Activated CD4-positive, alpha-beta T cell treated with anti-CD3 and anti-CD28 coated beads, Interleukin-2, amount 10 ng/mL, durations not matched to agents 24 days and 14 days (primary cell): ENCODE measurements at places on chromosomes 6 and 20. TPM values are rescaled to one million over a fixed set of nuclear protein-coding genes. Genes with fewer than 3 reads are reported as not detected.

GRCh38 chr6:134840086-134840867, 109.6 kb downstream of the ALDH8A1 start:
- DNase-seq, result no peak

GRCh38 chr6:4664117-4664626, 112.0 kb upstream of the CDYL start:
- DNase-seq, result no peak

DNA sequence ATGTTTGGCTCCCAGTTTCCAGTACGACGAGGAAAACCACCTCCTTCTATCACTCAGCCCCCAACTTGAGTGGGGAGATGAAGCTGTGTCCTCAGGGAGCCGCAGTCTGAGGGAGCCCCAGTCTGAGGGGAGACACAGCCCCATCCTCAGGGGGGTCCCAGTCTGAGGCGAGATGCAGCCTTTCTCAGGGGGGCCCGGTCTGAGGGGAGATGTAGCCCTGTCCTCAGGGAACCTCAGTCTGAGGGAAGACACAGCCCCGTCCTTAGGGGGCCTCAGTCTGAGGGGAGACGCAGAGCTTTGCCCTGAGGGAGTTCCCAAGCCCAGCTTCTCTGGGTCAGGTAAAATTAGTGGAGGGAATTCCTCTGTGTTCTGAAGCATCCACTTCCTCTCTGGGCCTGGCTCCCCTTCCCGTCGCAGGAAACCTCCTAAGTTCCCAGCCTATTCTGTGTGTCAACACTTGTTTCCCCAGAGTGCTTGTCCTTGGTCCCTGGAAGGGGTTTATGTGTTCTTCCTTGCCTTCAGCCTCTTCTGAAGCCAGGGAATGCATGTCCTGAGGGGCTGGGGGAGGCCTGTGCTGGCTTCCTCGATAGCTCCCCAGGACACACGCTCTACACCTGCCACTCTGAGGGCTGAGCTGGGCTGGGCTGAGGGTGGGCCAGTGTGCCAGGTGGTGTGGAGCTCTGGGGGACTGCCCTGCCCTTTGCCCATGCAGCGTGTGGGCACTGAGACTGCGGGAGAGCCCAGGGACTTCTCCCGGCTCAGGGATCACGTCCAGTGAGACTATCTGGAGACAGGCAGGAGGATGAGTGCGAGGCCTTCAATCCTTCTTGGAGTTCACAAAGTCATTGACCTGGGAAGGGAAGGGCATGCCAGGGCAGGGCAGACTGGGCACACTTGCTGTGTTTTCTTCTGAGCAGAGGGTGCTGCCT, 55.4 kb downstream of the VEGFA start:
- no peak for DNase-seq

DNA sequence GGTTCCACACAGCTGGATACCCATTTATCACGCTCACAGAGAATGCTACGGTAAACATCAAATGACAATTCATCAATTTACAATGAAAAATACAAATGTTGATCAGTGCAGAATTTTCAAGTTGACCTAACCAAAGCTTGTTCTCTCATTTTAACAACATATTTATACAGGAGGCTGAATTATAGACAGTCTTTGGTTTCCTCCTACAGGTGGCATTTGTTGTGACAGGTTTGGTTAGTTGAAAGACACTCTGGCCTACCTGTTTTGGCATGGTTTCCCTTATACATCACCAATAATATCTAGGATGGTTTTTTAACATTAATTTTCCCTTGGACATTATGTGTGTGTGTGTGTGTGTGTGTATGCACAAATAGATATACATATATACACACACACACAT, 642.5 kb upstream of the MMS22L start:
- DNase-seq, result no peak

Gene ATP9A
- 14.7 and 16.1 TPM in 2 replicates for total RNA-seq

GRCh38 chr6:30441171-30441570, 48.1 kb upstream of the HLA-E start:
- DNase-seq, result no peak

DNA sequence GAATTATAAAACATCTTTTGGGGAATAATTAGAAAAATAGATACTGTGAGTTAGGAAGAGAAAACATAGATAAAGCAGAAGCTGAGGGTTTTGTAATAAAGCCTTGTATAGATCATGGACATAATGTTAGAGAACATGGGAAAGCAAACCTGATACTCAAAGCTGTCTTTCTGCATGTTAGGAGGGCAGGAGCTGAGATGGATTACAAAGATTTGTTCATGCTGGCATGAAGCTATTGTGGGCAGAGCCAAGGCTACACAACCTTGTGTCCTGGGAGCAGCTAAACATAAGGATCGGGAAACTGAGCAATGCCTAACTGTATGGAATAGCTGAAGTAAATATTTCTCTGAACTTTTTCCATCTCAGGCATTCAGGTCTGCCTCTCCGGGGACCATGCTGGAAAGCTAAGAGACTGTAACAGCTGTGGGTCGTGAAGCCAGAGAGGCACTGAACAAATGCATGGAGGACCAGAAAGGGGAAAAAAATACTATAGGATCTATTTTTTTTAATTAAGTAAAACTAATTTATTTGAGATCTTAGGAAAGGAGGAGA, 28.2 kb upstream of the CNKSR3 start:
- DNase-seq, result no peak

- no peak for DNase-seq
Observed at GRCh38 chr6:21870076-21870730, 276.7 kb downstream of the SOX4 start.

Gene TMEM244
- not detected in 2 replicates for total RNA-seq

DNA sequence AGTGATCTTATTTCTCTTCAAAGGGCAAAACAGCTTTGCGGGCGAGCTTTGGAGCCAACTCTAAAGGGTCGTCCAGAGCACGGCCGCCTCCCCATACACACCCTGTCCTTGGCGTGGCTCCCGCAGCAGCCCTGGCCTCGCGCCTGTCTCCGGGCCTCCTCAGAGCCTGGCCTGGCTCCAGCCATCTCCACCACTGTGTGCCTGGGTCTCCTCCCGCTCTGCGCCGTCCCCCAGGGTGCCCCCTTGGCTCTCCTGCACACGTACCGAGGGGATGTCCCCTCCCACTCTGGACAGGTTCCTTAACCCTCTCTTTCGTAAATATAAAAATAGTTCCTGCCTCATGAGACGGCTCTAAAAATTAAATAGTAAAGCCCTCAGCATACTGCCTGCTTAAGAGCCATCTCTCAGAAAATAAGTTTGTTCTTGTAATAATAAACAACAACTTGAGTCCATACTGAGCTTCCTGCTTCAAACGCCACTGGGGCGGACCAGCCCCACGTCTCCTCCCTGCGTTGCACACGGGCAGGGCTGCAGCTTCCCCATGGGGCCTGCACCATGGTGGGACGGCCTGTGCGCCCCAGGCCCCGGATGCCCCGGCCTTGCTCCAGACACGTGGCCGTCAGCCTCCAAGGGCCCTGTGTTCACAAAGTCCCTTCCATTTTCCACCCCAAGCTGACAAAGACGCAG, 226.2 kb downstream of the TTLL2 start:
- DNase-seq, result no peak

DNA sequence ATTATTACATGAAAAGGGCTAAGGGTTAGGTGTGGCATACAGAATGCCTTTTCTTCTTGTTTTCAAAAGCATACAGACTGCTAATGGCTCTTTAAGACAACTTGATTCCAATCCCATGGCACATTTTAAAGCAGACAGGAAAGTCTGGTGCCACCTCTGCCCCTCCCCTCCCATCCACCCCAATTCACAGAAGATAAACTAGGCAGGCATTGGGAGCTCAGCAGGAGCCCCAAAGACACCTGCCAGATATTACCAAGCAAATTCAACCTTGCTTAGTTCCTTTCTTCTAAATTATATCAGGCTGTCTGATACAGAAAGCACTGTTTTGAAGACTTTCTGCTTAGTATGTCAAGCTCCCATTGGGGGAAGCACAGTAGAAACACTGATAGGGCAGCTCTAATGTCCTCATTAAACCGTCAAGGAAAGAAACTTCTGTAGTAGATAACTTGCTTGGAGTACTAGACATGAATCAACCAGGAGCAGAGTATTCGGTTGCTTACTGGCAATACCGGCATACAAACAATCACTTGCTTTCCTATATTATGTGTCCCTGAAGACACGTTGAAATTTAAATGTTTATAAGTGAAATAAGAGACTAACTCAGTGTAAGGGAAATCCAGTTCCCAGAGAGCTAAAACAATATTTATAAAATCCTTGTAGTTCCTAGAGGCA, 13.0 kb downstream of the SESN1 start:
- DNase-seq, result no peak

Gene PPIL4
- 24.2 and 28.4 TPM in 2 replicates for total RNA-seq

- no peak for DNase-seq
Observed at GRCh38 chr6:8546496-8546895, 111.2 kb upstream of the SLC35B3 start.

GRCh38 chr20:7371518-7372163, 568.6 kb downstream of the HAO1 start:
- DNase-seq, result no peak

Gene NEURL2
- total RNA-seq, result 2.0 and 2.4 TPM in 2 replicates

Gene OTOR
- total RNA-seq, result not detected in 2 replicates

GRCh38 chr6:155676346-155676745, 220.7 kb upstream of the NOX3 start:
- no peak for DNase-seq

Gene ANKS1A
- 7.3 and 8.4 TPM in 2 replicates for total RNA-seq

- DNase-seq, result no peak
Observed at GRCh38 chr20:32218156-32218900, 10.6 kb downstream of the POFUT1 start.

DNA sequence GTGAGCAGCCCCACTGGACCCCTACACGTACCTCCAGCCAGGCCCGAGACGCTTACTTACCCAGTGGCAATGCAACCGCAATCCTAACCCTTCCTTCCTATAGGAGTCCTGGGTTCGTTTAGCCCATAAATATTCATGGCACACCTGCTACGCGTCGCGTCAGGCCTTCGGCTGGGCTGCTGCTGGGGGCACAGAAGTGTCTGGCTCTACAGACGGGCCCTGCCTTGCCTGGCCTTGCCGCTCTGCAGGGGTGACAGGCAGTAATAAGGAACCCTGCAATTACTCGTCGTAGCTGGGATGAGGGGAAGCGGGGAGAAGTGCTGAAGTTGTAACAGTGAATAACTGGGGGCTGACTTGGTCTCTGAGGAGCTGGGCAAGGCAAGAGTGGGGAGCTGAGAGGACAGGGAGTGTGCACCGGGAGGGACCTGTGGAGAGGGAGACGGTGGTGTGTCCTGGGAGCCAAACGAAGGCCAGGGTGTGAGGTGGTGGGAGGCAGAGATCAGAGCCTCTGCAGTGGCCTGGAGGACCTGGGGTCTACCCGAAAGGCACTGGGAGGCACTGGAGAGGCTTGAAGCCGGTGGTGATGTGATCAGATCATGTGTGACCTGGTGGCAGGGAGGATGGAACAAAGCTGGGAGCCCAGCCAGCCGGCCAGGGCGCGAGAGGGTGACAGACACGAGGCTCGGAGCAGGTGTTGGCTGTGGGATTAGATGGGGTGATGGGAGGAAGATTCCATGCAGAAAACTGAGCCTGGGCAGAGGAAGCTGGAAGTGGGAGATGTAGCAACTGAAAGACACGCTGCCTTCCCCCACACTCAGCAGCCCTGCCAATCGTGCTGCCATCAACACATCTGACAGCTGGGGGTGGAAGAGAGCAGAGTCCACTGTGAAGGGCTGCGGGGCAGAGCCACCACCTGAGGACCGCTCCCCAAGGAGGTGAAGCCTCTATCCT, 36.4 kb downstream of the PSMG4 start:
- DNase-seq, result no peak

GRCh38 chr6:166282394-166283032, 25.7 kb downstream of the PRR18 start:
- no peak for DNase-seq

- DNase-seq, result peak; percentile 51
Observed at GRCh38 chr6:40349901-40350746, 237.0 kb downstream of the LRFN2 start.

Gene PRRT1
- 0.24 and 0.35 TPM in 2 replicates for total RNA-seq

Gene ORC3
- 35.5 and 38.6 TPM in 2 replicates for total RNA-seq

Gene LY6G5C
- total RNA-seq, result 4.1 and 4.9 TPM in 2 replicates

DNA sequence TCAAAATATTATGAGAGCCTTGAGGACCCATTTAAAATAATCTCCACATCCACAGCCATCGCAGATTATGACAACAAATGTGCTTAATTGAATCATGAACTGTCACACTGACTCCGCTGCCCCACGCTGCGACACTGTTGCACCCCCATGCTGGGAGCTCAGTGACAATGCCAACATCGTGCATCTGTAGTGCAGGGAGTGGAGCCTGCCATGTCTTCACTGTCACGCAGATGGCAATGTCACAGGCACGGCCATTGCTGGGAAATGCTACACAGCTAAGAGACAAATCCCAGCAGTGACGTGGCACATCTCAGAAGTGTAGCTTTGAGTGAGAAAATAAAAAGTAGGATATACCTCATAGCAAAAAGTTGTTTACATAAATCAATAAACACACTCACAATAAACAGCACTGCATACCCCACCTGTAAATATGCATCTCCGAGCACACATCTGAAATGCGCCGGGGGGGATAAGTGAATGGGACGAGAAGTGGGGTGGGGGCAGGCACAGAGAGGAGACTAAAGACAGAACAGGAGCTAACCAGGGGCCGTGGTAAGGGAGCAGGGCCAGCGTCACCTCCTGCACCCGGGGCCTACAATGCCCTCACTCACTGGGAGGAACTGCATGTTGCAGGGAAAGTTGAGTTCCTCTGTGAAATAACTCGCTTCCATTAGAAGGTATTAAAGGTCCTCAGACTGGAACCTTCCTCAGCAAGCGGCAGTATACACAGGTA, 349.9 kb downstream of the THBS2 start:
- DNase-seq, result no peak

DNA sequence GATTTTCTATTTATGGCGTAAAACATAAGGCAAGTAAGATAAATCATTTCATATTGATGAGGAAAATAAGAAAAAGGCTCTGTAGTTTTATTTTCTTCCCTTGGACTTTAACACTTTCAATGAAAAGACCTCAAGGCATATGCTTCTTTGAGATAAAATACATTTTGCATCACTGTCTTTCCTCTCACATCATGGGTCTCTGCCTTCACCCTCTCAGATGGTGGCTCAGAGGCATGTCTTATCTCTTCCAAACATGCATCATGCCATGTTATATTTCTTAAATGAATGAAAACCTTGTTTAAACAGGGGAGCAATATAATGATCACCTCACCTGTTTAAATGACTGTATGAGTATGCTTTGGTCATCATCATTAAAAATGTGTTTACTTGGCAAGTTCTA, 59.3 kb downstream of the PRL start:
- DNase-seq, result no peak

Gene RRP36
- total RNA-seq, result 79.9 and 83.4 TPM in 2 replicates

GRCh38 chr6:45254253-45254652, 73.9 kb upstream of the RUNX2 start:
- DNase-seq, result no peak

Gene AFG1L
- total RNA-seq, result 6.0 and 6.3 TPM in 2 replicates
